Dermis microvascular lymphatic vessel endothelial cell (primary cell): ENCODE measurements at places on chromosomes 16 and 17.

DNA sequence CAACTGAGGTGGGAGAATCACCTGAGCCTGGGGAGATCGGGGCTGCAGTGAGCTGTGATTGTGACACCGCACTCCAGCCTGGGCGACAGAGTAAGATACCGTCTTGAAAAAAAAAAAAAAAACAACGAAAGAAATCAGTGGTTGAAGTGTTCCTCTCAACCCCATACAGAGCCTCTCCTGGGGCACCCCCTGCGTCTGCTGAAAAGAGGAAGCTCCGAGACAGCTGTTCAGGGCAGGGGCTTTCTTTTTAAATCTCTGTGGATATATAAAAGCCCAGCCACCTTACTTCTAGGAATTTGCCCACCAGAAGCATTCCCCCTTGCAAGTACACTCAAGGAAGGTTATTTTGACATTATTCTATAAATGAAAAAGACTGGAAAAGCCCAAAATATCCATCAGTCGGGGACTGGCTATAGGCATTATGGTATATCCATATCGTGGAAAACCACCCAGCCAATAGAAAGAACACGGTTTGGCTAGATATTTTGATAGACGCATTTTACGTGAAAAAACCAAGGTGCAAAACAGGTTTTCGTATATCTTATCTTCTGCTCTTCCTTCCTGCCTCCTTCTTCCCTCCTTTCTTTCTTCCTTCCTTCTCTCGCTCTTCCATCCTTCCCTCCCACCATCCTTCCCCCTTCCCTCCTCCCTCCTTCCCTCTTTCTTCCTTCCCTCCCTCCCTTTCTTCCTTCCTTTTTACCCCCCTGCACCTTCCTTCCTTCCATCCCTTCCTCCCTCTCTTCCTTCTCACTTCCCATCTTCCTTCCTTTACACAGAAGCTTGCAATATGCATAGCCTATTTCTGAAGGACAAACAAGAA is 9.2 kb upstream of the CCL22 start:
- DNase-seq: no peak

GRCh38 chr17:15409721-15410250 is 57.6 kb downstream of the CDRT4 start:
- DNase-seq: no peak

DNA sequence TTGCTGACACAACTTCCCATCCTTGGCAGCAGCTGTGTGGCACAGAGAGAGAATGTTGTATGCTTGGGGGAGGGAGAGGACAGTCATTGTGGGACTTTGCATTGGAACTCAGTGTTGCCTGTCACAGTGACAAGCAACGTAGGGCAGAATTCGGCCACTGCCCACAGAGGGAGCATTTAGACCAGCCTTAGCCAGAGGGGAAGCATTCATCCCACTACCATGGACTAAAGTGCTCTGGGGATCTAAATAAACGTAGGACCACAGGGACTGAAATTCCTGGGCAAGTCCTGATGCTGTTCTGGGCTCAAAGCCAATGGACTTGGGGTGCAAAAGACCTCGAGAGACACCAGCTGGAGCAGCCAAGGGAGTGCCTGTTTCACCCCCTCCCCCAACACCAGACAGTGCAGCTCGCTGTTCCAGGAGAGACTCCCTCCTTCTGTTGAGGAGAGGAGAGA is 44.9 kb downstream of the ABCA8 start:
- no peak for DNase-seq

GRCh38 chr16:57305159-57305811 is 20.8 kb upstream of the PLLP start:
- no peak for DNase-seq

DNA sequence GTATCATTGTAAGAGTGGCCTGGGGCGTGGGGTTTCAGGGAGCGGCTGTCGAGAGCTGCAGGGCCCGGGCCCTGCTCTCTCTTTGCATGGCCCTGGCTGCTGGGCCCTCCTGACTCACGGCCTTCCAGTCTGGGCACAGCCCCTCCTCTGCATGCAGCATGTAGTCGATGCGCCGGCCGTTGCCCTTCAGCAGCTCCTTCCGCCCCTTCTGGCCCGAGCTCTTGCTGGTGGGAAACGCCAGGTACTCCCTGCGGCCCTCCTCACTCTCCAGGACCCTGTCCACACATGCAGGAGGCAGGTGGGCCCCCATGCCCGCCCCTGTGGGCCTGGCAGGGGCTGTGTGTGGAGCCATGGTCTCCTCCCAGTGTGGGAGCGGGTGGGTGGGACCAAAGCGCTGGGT is 50.7 kb downstream of the PRMT7 start:
- DNase-seq: no peak

- no peak for DNase-seq
Observed at GRCh38 chr17:49339354-49339753, 22.7 kb downstream of the ZNF652 start.

- peak; percentile 7 for DNase-seq
Observed at GRCh38 chr17:50559674-50560184, 786 bp upstream of the CACNA1G start.

DNA sequence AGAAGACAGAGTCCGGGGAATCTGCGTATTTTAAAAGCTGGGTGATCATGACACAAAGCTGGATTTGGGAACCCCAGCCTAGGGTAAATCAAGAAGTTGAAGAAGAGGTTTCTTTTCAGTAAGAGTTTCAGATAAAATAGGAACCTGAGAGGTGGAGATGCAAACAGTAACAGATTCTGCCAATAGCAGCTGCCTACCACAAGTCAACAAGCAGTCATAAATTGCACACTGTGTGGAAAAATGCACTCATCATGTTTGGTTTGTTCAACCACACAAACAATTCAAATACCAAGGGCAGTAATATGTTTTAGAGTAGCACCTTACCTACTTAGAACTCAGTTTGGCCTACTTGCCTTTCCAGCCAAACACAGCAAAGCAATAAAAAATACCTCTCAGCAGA is 14.0 kb downstream of the MYO1D start:
- no peak for DNase-seq

DNA sequence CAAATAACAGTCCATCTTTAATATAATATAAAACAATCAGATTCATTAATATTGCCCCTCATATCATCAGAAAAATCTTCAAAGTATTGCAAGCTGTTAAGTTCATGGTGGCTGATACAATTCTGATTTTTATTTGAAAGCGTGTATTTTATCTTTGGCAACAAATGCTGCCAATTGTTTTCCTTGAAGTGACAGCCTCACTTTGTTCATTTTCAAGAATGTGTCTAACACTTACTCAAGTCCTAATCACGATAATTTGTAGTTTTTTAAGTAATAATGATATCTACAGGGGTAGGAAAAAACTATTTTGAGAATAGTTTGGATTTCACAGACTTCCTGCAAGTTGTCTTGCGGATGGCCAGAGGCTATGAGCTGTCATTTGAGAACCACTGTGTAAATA is 75.8 kb downstream of the HS3ST3B1 start:
- DNase-seq: no peak

- no peak for DNase-seq
Observed at GRCh38 chr16:324451-325334, 27.8 kb downstream of the AXIN1 start.

- no peak for DNase-seq
Observed at GRCh38 chr16:24598777-24599437, 59.5 kb downstream of the RBBP6 start.

DNA sequence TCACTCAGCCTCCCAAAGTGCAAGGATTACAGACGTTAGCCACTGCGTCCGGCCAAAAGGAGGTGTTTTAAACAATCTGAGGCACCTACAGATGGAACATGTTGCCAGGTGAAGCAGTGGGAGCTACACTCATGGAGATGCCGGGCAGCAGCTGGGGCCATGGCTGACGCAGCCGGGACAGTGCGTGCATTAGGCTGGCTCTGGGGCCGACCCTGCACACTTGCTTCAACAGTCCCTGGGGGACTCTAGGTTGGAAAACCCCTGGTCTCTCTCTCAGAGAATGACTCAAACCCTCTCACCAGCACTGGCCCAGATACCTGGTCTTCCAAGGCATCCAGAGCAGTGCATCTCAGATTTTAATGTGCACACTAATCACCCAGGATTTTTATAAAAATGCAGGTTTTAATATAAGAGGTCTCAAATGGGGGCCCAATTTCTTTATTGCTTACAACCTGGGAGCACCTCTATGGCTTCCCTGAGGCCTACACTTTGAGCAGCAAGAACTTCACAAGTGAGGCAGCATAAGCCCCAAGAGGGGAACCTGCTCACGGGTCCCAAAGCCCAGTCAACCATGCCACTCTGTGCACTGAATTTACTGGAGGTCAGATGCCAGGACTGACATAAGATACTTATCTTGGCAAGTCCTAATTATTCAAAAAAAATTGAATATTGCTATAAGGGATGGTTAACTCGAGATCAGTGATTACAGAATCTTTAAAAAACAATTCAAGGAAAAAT is 70.8 kb upstream of the TRAP1 start:
- DNase-seq: no peak
